NCI-H524 (cell line): ENCODE measurements at places on chromosomes 12 and 14.

DNA sequence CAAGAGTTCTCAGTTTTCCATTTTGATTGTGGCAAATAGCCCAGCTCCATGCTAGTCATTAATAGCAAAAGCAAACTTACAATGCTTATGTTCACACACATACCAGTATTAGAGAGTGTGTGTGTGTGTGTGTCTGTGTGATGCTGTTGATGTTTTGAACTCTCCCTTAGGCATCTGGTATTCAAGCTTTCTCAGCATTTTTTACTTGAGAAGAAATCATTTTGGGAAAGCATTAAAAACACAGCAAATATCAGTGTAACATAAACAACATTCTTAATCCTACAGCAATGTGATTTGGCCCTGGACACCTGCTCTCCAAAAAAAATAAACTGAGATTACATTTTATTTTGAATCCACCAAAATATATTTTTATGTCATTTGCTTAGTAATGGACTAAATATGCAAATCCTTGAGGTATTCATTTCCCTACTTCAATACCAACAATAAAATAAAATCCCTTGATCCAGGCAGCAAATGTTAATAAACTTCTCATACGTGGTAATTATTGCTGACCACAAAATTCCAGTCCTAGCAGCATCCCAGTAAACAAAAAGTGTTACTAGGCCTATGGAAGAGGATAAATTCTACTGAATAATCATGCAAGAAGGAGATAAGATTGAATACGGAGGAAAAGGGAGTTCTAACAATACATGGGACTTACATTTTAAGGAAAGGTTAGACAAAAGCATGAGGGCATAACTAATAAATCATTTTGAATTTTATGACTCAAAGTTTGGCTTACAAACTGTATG lies 249.5 kb upstream of the CLEC14A start:
- no peak for DNase-seq

- peak; percentile 16 for DNase-seq
Measured at GRCh38 chr12:86663716-86664115, 407.5 kb upstream of the MGAT4C start.

- DNase-seq, result no peak
Measured at GRCh38 chr14:100350986-100351385, 27.8 kb downstream of the SLC25A47 start.

DNA sequence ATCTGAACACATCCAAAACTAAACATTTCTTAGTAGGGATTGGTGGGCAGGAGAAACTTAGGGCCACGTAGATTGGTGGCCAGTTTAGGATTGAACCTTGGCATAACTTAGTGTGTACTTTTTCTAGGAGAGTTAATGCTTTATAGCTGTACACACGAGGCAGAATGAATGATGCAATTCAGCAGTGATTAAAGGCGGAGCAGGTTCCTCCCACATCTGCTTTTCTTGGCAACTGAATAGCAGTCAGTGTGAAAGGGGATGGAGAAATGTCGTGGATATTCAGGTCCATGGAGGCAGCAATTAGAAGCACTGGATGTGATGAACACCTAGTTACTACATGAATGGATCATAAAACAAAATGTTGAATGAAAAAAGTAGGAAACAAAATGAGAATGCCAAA lies 493.8 kb downstream of the FUT8 start:
- DNase-seq, result no peak

DNA sequence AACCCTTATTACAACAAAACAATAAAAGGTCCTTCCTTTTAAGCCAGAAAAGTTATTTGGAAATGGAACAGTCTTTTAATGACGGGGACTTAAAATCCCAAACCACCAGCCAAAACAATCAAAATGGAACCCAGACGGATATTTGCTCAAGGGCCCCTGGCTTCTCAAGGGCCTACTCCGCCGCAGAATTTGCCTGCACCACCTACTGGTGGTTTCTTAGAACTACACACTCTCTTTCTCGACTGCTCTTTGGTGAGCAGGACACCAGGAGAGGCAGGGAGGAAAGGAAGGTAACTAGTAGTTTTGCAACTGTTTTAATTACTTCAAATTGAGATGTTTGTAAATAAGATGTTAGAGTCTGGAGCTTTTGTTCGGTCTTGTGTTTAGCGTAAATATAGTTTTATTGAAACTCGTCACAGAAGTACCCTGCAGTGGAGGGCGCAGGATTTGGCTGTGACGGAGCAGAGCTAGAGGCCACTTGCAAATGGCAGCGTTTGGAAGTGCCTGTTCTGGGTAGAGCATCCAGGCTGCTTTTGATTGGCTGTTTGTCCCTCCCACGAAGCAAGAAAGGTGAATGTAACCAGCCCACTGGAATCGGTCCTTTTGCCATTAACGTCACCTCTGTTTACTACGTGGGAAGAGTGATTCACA lies 238.5 kb downstream of the CACNA1C start:
- DNase-seq, result peak; percentile 52

GRCh38 chr14:60944204-60944603 lies 36.7 kb downstream of the TRMT5 start:
- DNase-seq, result no peak

GRCh38 chr14:71536015-71536740 lies 396.1 kb upstream of the RGS6 start:
- no peak for DNase-seq

GRCh38 chr12:68612697-68613096 lies 2.0 kb downstream of the RAP1B start:
- DNase-seq, result no peak

- DNase-seq, result no peak
Measured at GRCh38 chr12:21881965-21882364, 59.3 kb downstream of the ABCC9 start.

DNA sequence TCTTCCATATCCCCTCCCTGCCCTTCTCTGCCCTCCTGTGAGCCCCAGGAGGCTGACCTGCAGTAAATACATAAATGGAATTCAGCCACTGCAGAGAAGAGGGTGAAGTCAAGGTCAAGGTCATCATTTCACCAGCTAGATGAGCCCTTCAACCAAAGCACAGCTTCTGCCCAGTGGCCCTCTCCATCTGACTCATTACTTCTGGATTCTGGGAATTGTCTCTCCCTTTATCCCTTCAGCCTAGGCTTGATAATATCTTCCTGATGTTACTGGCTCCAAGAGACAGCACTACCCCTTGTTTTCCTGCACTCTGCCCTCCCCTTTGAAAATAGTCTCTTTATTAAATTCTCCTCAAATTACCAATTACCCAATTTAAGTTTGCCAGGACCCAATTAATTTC lies 64.5 kb downstream of the TTC9 start:
- DNase-seq, result no peak

- no peak for DNase-seq
Measured at GRCh38 chr12:101372431-101372830, 35.1 kb downstream of the ARL1 start.
